ENCODE measurements at places on chromosomes 16 and 17. TPM values are rescaled to one million over a fixed set of nuclear protein-coding genes. Genes with fewer than 3 reads are reported as not detected.
A peak's percentile ranks its signal among the peaks of the same experiment; 100 is the strongest.

Gene PTGES3L
- 1.0 TPM for total RNA-seq

DNA sequence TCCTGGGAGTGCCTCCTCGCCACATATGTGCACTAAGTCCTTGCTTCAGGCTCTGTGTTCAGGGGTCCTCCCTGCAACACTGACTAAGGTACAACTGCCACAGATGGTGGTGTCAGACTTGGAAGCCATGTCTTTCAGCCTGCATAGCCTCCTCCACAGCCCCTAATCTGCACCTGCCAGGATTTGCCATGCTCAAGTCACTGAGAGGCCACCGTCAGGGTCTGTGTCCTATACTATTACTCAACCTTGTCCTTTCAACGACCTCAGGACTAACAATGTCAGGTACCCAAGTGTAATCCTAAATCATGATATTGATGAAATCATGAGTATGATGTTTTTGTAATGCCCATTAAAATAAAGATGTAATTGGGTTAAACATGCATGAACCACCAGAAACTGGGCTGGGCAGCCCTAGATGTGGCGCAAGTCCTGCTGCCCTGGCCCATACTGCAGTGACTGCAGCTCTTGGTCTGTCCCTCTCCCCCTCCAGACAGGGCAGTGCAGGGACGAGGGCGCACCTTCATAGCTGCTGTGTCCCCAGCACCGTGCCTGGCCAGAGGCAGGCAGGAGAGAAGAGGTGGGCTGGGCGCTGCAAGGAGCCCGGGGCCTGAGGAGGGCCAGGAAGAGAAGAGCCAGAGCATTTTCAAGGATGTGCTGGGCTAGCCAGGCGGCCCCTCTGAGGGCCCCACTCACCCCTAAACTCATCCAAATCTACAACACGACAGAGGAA is 198.0 kb downstream of the ZNF423 start:
- no peak for DNase-seq

Gene GNGT2
- total RNA-seq, result 0.34 TPM

DNA sequence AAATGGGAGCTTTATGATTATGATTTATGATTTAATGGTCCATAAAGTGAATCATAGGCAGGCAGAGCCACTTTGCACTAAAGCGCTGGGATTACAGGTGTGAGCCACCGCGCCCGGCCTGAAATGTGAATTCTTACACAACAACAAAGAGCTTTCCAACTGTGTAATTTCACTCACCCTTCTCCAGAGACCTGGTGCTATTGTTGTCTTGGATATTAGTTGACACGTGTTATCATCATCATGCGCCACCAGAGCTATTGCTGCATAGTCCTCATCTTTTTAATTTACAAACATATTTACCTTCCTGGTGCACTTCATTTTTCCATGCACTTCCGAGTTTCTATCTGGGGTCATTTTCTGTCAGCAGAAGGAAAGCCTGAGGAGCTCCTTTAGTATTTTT is 4.8 kb upstream of the UTS2R start:
- DNase-seq, result no peak

GRCh38 chr17:12719948-12720347 is 54.3 kb downstream of the MYOCD start:
- no peak for DNase-seq

GRCh38 chr16:81313701-81314602 is 810 bp upstream of the GAN start:
- DNase-seq, result no peak

- no peak for DNase-seq
Observed at GRCh38 chr16:87570938-87571867, 31.1 kb upstream of the JPH3 start.

- no peak for DNase-seq
Observed at GRCh38 chr16:67428146-67428731, 2.7 kb upstream of the HSD11B2 start.

DNA sequence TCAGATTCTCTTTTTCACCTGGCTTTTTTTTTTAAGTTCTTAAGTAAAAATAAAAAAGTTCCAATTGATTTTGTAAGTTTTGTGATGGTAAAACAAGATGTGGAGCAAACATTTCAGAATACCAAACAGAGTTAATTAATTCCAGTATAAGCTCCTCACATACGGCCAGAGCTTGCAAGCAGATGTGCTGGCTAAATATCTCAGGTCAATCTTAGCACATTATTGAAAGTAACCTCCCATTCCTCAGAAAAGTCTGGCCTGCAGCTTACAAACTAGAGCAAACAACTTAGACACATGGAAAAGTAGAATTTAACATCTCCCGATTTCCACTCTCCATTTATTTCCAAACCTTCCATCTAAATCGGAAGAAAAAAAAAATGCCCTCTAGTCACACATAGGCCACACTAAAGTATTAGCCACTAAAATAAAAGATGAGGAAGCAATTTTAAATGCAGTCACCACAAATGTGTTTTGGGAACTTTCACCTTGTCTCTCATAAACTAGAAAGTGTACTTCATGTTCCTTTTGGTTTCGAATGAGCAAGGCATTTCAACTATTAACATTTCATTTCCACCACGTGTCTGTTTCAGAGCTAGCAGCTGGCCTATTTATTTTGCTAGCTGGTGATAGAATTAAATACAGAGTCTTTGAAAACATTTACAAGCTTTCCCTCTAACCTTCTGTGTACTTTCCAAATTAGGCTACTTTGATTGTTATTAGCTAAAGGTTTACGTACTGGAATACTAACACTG is 143.3 kb downstream of the STX8 start:
- no peak for DNase-seq

Gene KARS1
- total RNA-seq, result 129 TPM

Gene CCL8
- not detected for total RNA-seq

- no peak for DNase-seq
Observed at GRCh38 chr17:9414471-9414870, 161.1 kb downstream of the STX8 start.

DNA sequence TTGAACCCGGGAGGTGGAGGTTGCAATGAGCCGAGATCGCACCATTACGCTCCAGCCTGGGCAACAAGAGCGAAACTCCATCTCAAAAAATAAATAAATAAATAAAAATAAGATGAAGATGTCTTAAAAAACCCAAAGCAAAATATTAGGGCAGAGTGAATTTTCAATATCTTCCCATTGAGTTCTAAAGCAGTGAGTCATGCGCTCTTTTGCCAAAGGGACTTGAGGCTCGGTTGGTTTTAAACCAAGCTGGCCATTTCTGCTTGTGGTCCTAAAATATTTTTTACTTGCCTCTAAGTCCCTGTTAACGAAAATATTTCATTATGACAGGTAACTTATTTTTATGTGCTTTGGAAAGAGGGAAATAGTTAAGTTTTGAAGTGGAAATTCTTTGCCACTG is 4.7 kb downstream of the PAFAH1B1 start:
- DNase-seq, result no peak

DNA sequence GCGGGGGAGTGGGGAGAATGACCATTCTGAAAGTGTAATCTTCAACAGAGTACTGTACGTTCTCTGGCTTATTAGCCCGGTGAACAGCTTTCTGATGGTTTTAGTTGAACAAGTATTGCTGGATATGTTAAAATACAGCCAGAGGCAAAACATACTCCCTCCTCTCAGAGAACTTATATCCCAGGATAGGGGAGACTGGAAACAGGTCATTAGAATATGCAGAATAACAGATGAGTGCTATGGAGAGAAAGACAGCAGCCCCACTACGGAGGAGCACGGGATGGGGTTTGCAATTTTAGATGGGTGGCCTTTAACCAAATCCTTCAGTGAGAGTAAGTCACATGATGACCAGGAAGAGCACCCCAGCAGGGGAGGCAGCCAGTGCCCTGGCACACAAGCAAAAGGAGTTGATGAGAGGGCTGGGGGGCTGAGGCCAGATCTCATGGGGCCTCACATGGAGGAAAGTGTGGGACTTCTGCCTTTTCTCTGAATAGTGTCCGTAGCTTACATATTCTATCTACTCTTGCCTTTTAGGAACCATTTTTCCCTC is 43.1 kb upstream of the SEC14L1 start:
- DNase-seq, result no peak

Gene GABARAP
- total RNA-seq, result 570 TPM

Gene SLX4
- 13.3 TPM for total RNA-seq

Gene SHISA6
- total RNA-seq, result 2.4 TPM

DNA sequence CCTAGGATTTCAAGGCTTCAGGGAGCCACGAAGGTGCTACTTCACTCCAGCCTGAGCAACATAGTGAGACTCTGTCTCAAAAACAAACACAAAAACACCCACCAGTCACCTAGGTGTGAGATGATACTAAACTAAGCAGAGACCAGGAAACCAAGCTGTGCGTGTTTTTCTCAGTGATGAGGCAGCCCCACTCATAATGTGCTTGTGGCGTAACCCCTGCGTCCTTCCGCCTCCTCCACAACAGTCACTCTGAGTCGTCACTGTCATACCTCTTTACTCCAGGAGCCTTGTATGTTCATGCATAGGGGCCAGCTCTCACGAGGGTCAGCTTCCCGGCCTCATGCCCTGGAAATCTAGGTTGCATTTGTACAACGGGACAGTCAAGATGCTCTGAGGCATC is 31.1 kb upstream of the SLC47A1 start:
- DNase-seq, result no peak

DNA sequence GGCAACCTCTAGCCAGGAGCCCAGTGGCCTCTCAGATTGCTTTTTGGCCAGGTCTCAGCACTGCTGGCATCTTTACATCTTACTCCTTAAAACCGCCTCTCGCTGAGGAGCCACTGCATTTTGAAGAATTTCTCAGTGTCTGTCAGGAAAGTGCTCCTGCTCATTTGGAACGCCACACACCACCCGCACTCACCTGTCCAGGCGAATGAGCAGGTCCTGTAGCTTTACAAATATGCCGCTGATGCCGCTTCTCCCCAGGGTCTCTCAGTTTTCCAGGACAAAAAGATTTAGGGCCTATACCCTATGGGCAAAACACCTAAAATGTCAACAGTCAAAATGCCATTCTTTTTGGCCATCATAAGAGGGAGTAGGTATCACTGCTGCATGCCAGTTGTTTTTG is 22.1 kb downstream of the CYB561 start:
- DNase-seq, result peak; percentile 36

Gene IGSF6
- total RNA-seq, result not detected

DNA sequence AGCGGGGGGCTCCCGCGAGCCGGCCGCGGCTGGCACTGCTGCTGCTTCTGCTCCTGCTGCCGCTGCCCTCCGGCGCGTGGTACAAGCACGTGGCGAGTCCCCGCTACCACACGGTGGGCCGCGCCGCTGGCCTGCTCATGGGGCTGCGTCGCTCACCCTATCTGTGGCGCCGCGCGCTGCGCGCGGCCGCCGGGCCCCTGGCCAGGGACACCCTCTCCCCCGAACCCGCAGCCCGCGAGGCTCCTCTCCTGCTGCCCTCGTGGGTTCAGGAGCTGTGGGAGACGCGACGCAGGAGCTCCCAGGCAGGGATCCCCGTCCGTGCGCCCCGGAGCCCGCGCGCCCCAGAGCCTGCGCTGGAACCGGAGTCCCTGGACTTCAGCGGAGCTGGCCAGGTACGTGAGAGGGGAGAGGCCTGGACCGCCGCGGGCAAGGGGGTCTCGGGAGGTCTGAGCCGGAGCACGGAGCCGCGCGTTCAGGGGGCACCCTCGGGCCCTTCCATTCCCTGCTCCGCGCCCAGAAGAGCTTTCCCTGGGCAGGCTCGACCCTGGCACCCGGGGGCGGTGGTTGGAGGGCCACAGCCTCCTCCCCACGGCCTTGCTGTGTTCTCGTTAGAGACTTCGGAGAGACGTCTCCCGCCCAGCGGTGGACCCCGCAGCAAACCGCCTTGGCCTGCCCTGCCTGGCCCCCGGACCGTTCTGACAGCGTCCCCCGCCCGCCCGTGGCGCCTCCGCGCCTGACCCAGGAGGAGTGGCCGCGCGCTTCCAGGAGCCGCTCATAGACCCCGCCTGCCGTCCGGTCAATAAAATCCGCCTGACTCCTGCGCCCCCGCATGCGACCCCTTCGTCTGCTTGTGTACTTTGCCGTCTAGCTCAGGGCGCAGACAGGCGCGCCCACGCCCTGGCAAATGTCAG is 591 bp downstream of the NPW start:
- no peak for DNase-seq

Gene AGRP
- total RNA-seq, result not detected

GRCh38 chr16:51113236-51114125 is 37.6 kb downstream of the SALL1 start:
- no peak for DNase-seq

Gene C17orf100
- total RNA-seq, result 4.3 TPM

DNA sequence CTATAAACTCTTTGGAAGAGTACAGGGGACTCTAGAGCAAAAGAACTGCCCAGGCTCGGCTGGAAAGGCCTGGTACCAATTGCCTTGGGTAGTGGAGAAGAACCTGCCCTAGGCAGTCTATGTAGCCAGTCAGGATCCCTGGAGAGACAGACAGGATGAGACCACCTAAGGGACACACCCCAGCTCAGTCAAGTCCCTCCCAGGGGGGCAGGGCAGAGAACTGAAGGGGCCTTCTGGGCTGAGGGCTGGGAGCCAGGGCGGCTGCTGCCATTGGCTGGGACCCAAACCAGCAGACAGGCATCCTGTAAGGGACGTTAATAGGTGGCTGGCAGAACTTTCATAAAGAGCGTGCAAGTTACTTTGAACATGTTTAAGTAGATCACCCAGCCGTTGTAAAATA is 12.8 kb upstream of the SLC38A8 start:
- DNase-seq, result peak; percentile 47

DNA sequence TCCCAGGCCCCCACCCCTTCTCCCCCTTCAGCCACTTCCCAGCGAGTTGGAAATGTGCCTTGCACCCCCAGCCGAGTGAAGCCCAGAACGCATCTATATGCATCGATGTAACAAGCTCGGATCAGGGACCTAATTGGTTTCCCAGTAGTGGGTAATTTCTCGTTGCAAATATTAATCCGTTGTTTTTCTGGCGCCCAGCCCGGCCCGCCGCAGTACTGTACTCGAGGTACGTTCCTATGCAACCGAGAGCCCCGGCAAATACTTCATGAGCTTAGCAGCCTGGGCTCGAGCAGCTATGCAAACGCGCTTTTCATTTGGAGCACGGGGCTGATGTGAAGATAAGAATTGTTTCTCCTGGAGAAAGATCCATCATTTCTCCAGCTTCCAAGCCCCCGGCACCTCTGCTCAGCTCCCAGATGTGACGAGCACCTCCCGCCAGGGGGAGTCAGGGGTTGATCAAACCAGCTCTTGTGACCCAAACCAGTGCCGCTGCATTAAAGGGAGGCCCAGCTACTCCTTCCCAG is 229.8 kb downstream of the KATNIP start:
- no peak for DNase-seq

DNA sequence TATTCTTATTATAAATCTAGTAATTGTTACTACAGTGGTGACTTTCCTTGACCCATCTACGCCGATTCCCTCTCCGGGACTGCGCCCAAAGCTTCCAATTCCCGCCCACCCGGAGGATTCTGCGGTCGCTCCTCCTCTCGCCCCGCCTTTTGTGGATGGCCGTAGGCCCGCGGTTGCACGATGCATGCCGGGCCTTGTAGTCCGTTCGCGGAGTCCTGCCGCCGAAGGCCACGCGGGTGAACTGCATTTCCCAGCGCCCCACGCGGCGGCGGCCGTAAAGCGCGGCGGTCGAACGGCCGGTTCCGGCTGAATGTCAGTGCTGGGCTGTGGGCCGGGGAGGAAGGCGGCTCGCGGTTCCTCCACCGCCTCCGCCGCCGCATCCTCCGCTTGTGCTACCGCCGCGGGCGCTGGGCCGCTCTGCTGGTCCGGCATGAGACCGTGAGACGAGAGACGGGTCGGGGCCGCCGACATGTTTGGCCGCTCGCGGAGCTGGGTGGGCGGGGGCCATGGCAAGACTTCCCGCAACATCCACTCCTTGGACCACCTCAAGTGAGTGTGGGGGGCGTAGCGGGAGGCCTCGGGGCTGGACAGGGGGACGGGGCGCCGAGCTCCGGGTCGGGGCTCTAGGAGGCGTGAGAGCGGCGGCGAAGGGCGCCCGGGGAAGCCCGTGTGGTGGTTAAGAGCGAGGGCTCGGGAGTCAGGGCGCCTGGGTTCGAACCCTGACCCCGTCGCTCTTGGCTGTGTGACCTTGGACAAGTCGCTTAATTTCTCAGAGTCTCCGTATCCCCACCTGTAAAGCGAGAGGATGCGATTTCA is at the start of gene CLEC16A:
CLEC16A (plus strand) TSS at position 316 of the 816 bp plus-strand sequence; CDS start at position 470, 154 bp downstream.
- peak; percentile 97 for DNase-seq
